ENCODE measurements at places on chromosomes 11 and 22.

GRCh38 chr11:45073685-45074141, 72.7 kb upstream of the PRDM11 start:
- DNase-seq, result no peak

DNA sequence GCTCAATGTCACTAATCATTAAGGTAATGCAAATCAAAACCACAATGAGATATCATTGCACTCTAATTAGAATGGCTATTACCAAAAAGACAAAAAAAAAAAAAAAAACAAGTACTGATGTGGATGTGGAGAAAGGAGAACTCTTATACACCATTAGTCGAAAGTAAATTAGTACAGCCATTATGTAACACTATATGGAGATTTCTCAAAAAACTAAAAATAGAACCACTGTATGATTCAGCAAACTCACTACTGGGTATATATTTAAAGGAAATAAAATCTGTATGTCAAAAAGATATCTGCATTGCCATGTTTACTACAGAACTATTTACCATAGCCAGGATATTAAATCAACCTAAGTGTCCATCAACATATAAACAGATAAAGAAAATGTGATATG, 265.4 kb upstream of the ARHGAP20 start:
- no peak for DNase-seq

- DNase-seq, result peak; percentile 36
Measured at GRCh38 chr22:39815932-39816331, 77.6 kb downstream of the ENTHD1 start.

- DNase-seq, result no peak
Measured at GRCh38 chr11:129836979-129837378, 21.3 kb downstream of the TMEM45B start.

DNA sequence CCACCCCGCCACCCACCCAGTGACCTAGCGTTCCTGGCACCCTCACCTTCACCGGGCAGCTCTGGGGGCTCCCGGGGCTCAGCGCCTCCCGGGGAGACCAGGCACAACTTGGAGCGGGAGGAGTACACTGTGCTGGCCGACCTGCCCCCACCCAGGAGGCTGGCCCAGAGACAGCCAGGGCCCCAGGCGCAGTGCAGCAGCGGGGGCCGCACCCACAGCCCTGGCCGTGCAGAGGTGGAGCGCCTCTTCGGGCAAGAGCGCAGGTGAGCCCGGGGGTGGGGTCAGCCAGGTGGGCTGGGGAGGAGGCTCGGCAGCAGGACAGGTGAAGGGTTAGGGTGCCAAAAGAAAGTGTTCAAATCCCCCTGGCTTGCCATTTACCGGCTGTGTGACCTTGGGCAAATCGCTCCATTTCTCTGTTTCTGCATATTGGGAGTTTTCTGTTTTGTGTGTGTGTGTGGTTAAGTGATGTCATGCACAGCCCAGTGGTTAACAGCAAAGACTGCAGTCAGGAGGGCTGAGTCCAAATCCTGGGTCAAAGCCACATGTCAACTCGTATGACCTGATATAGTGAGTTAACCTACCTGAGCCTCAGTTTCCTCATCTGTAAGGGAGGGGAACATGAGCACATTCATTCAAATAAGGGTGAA, 29.5 kb downstream of the TRIOBP start:
- peak; percentile 50 for DNase-seq

- no peak for DNase-seq
Measured at GRCh38 chr11:39968071-39968470, 1491.4 kb downstream of the LRRC4C start.

GRCh38 chr11:112801025-112801816, 160.0 kb upstream of the NCAM1 start:
- DNase-seq, result no peak

DNA sequence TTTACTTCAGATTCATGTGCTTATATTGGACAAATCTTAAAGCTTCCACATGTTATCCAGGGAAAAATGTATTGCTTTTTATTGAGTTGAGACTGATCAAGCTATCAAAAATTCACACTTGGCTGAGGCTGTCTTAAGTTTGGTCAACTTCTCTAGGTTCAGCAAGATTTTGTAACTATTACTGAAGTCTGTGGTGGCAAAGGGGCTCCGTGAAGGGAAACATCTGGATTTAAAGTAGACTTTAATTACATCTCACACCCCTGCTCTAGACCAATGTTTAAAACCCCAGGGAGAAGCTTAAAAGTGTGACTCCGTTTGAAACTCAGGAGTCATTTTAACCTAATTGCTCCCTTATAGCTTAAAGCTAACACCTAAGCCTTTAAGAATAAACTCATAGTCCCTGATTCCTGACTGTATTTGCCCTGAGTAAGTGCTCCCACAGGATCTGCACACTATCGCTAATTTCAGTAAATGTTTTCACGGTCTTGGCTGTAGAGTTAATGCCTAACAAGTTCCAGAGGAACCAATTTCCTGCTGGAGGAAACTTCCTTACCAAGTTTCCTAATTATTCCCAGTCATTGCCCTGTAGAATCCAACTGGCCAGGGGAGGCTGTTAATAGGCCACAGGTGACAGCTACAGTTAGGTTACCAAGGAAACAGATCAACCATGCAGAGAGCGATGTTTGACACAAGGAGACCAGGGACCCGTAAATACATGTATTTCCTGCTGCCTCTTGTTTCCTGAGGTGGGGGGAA, 40.5 kb downstream of the OR10A6 start:
- peak; percentile 36 for DNase-seq

DNA sequence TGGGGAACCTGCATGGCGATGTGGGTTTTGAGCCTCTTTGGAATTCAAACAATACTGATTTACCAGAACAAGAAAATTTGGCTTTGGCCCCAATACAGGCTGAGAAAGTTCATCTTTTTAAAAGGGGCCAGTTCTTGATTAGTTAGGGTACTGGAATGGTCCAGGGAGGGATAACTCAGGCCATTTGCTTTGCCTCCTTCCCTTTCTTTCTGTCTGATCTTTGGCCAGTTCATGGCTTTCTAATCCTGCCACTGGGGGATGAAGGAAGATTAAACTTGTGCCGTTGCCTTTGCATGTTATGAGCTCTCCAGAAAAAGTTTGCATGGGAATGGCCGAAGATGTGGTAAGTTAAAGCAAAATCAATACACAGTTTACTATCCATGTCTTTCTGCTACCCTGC, 78.4 kb downstream of the ADAMTS15 start:
- DNase-seq, result no peak

DNA sequence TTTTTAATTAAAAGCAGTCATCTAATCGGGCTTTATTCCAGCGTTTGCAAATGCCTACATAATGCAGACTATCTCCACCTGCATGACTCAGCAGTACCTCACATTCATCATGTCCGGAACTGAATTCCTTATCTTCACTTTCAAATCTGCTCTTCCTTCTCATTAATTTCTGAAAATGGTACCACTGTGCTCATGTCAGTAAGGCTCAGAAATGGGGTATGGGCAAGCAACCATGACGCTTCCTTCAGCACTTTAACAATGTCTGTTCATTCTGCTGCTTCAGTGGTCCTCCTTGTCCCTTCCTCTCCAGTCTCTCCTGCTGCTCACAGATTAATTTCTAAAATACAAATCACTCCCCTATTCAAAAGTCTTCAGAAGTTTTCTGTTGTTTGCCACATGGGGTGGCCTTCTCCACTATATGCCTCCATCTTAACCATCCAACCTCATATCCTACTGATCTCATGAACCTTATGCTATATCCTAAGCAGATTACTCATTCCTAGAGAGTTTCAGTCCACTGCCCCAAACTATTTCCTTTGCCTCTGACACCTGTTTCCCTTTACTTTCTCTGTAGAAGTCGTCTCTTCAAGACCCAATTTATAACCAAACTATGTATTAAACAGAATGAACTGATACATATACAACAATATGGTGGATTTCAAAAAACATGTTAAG, 7.0 kb downstream of the GTF2H1 start:
- no peak for DNase-seq

DNA sequence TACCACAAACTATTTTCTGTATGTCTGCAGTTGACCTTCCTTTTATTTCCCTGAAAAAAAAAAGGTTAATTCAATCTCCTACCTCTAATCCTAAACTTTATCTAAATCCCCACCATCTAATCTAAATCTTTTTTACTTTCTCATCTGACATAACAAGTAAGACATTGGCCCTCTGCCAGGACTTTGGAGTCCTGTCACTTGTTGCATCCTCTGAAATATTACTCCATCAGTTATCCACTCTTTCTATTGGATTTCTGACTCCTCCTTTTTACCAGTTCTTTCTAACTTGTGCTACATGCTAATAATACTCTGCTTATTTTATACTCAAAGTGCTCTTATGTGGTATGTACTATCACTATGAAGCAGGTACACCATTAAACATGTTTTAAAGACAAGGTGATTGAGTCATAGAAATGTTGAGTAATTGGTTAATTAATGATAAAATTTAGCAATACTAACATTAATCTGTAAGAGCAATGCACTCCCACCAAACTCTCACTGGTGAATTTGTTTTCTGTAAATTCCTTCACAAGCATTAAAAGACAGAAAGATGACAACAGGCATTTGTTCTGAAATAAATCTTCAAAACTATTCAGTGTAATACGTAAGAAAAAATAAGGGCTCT, 914.2 kb upstream of the RAG2 start:
- DNase-seq, result no peak

GRCh38 chr22:31867386-31868153, 76.8 kb upstream of the YWHAH start:
- no peak for DNase-seq

- DNase-seq, result no peak
Measured at GRCh38 chr11:127806501-127806900, 780.9 kb downstream of the ETS1 start.

GRCh38 chr11:118789501-118790356, 1.2 kb downstream of the DDX6 start:
- DNase-seq, result peak; percentile 25

GRCh38 chr11:33018840-33019239, 3.2 kb downstream of the DEPDC7 start:
- no peak for DNase-seq

GRCh38 chr11:34996958-34997357, 80.5 kb downstream of the PDHX start:
- DNase-seq, result no peak

GRCh38 chr11:12817681-12818332, 143.6 kb downstream of the TEAD1 start:
- DNase-seq, result no peak
